Activated CD8-positive, alpha-beta memory T cell treated with anti-CD3 and anti-CD28 coated beads, Interleukin-2, amount 10 ng/mL, durations not matched to agents 7 days and 5 days (primary cell): ENCODE measurements at places on chromosomes 1 and 21. TPM values are rescaled to one million over a fixed set of nuclear protein-coding genes. Genes with fewer than 3 reads are reported as not detected.

- no peaks in the 10 kb centered on the region for H3K4me1 ChIP-seq
- no peak overlapping the region for H3K4me3 ChIP-seq
- no peak overlapping the region for H3K27ac ChIP-seq
- no peak for DNase-seq
- no peaks in the 10 kb centered on the region for H3K36me3 ChIP-seq
- H3K27me3 ChIP-seq = peaks cover 21% of the 10 kb centered on the region
These were observed 41.7 kb downstream of the EVI5 start for GRCh38 chr1:92743221-92743620.

DNA sequence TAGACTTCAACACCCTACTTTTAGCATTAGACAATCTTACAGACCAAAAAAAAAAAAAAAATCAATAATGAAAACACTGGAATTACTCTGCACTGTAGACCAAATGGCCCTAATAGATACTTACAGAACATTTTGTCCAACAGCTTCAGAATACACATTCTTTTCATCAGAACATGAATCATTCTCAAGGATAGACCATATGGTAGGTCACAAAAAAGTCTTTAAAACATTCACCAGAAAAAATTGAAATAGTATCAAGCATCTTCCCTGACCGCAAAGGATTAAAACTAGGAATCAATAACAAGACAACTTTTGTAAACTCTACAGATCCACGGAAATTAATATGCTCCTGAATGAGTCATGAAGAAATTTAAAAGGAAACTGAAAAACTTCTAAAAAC, 22.5 kb downstream of the ZNF670 start:
- no peak overlapping the region for H3K27ac ChIP-seq
- H3K36me3 ChIP-seq = peaks cover 36% of the 10 kb centered on the region
- H3K27me3 ChIP-seq = no peaks in the 10 kb centered on the region

DNA sequence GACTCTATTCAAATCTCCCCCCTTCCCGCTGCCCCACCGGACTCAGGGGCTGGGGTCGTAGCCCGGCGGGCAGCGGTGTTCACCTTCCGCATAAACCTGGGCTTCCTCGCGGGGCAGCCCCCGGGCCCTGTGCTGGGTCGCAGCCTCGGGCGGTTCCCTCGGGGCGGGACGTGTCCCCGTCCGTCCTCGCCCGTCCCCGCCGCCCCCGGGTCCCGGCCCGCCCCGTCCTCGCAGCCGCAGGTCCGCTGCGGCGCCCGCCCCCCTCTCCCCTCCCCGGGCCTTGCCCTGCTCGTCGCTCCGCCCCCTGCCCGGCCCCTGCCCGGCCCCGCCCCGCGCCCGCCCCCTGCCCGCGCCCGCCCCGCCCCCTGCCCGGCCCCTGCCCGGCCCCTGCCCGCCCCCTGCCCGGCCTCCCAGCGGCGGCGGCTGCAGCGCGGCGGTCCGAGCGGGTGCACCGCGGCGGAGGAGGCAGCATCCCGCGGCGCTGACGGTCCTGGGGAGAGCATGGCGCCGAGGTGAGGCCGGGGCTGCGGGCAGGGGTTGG, at the start of gene COL18A1:
Gene COL18A1 (plus strand): TSS at position 436 of the 541 bp plus-strand sequence. CDS start 66 bp downstream, at position 502.
- peaks cover 8% of the 10 kb centered on the region for H3K4me1 ChIP-seq
- H3K36me3 ChIP-seq = peaks cover 2% of the 10 kb centered on the region
- peaks cover 63% of the 10 kb centered on the region for H3K27me3 ChIP-seq
- H3K4me3 ChIP-seq = peak within 1 kb of the TSS; percentile 16
- no peak within 1 kb of the TSS for H3K27ac ChIP-seq
- no peak for DNase-seq

GRCh38 chr1:227388214-227389168, 70.2 kb upstream of the CDC42BPA start:
- no peak for DNase-seq
- no peak overlapping the region for H3K27ac ChIP-seq
- no peaks in the 10 kb centered on the region for H3K36me3 ChIP-seq

- H3K36me3 ChIP-seq = no peaks in the 10 kb centered on the region
- H3K4me1 ChIP-seq = no peaks in the 10 kb centered on the region
- H3K4me3 ChIP-seq = no peak overlapping the region
These were observed 6.7 kb upstream of the CHD1L start for GRCh38 chr1:147235822-147236221.

- no peak for DNase-seq
- peaks cover 21% of the 10 kb centered on the region for H3K36me3 ChIP-seq
- no peaks in the 10 kb centered on the region for H3K4me1 ChIP-seq
- H3K27ac ChIP-seq = no peak overlapping the region
These were observed 25.0 kb downstream of the GORAB start for GRCh38 chr1:170556917-170557316.

- no peak overlapping the region for H3K4me3 ChIP-seq
- DNase-seq = no peak
- no peaks in the 10 kb centered on the region for H3K4me1 ChIP-seq
- peak overlapping the region; percentile 6 for H3K27ac ChIP-seq
- H3K36me3 ChIP-seq = no peaks in the 10 kb centered on the region
These were observed 42.6 kb upstream of the EDN2 start for GRCh38 chr1:41526956-41527561.

DNA sequence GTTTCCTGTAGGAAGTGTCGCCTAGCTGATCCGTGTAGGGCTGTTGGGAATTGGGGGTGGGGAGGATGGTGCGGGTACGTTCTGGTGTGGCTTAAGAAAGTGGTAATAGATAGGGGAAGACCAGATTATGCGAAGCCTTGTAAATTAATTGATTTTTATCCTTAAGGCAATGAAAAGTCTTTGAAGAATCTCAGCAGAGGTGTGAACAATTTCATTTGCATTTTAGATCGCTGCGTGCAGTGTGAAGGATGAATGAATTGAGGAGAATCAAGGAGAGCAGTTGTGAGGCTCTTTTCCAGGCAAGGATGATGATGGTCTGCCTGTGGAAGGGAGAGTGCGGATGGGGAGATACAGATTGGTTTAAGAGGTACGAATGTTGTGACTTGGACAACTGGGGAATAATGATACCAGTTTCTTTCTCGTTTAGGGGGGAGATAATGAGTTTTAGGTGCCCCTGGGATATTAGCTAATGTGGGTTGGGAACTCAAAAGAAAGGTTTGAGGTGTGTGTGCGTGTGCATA, 813 bp upstream of the DEDD start:
- H3K4me3 ChIP-seq = no peak overlapping the region
- no peak for DNase-seq
- H3K36me3 ChIP-seq = peaks cover 19% of the 10 kb centered on the region
- no peak overlapping the region for H3K27ac ChIP-seq
- H3K4me1 ChIP-seq = peaks cover 30% of the 10 kb centered on the region

DNA sequence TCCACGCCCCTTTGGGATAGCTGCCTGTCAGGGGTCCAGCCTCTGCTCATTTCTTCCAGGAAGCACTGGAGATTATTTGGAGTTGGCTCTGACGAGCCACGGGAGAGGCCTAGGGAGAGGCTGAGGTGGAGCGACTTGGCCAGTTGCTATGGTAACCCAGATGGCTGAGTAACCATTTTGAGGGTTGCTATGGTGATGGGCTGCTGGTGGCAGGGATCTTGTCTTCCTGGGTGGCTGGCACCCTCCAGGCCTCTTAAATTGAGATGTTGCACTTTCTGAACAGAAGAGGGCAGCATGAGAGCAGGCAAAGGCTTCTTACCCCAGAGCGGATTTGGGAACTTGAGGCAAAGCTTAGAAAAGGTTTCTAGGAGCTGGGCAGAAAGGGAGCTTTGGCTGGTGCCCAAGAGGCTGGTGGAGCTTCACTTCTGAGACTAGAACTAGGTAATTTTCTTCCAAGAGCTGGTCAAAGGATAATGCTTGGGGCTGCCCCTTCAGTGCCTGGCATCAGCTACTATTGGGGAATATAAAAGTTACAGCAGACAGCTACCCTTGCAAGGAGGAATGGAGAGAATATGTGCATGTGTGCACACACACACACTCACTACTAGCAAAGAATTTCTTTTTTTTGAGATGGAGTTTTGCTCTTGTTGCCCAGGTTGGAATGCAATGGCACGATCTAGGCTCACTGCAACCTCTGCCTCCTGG, 72.5 kb downstream of the NDUFS5 start:
- no peak overlapping the region for H3K4me3 ChIP-seq
- no peak overlapping the region for H3K27ac ChIP-seq
- peak; percentile 78 for DNase-seq
- H3K36me3 ChIP-seq = no peaks in the 10 kb centered on the region

DNA sequence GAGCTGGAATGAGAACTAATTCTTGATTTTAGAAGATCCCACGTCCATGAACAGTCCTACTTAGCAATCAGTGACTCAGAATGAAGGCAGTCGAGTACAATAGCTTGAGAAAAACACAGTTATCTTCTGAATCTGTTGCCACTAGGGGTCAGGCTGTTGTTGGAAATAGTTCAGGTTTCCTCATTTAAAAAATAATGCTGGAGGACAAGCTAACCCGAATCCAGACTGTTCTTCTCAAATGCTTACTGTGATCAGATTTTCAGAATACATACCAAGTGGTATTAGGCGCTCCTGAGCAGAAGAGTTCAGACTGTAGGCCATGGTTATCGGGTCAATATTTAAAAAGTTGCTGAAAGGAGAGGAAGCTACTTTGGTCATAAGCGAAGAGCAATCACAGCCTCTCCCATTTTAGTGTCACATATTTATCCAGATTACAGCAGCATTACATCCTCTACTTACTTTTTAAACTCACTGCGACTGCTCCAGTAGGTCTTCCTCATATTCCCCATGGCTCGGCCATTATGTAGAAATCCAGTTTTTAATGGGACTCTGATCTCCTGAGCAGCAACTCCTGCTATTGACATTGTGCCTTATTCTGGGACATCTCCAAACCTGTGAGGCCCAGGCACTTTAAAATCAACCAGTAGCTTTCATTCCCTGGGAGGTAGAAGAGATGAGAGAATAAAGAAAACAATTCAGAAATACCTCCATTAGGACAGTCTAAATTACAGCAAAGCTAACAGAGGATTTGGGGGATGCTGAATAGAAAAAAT, 10.9 kb downstream of the ERRFI1 start:
- peaks cover 3% of the 10 kb centered on the region for H3K4me1 ChIP-seq
- H3K36me3 ChIP-seq = no peaks in the 10 kb centered on the region
- peaks cover 17% of the 10 kb centered on the region for H3K27me3 ChIP-seq
- no peak overlapping the region for H3K27ac ChIP-seq

- H3K4me1 ChIP-seq = no peaks in the 10 kb centered on the region
- H3K4me3 ChIP-seq = no peak overlapping the region
- no peaks in the 10 kb centered on the region for H3K36me3 ChIP-seq
- DNase-seq = no peak
These were observed 101.3 kb upstream of the C1orf21 start for GRCh38 chr1:184285401-184286087.

The ST6GALNAC5 gene
- not detected for total RNA-seq

The FMOD gene
- total RNA-seq = not detected

The NR5A2 gene
- total RNA-seq = 0.59 TPM
